ENCODE measurements at places on chromosomes 5 and 9.

- no peak for DNase-seq
These were observed 19.5 kb downstream of the MORN5 start for GRCh38 chr9:122179054-122179689.

DNA sequence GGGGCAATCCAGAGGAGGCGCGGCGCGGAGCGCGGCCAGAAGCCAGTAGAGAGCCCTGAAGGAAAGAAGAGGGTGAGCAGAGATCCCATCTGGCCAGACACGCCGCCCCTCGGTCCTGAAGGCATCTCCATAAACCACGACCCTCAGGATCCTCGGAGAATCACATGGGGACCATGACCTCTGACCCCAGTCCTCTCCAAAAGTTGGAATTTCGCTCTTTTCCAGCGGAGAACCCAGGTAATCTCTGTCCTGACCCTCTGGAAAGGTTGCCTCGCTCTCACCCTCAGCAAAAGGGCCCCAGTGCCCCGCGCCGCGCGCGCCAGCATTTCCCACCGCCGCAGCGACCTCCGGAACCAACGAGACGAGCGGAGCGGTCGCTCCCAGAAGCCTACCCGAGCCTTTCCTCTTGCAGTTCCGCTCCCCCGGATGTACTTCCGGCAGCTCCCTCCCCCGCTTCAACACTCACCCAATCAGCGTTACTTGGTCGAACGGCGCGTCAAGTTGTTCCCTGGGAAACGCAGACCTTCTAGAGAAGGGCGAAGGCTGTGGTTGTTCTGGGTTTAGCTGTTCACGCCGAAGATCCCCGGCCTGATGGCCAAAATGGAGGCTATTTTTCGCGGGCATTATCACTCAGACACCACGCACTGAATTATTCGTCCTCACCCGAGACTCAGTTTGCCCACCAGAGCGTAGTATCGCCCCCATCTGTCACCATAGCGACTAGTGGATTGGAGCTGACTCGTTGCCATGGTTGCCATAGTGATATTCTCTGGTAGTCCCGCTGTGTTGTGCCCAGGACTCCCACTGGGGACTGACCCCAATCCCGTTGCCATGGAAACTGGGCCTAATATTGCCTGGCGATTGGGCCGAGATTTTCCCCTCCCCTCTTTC lies at the start of gene STOML2:
STOML2 (minus strand) TSS at position 363 of the 891 bp plus-strand sequence; CDS start at position 326, 37 bp downstream.
- DNase-seq: peak; percentile 87

- no peak for DNase-seq
These were observed 704.4 kb upstream of the CDH9 start for GRCh38 chr5:27742805-27743204.

DNA sequence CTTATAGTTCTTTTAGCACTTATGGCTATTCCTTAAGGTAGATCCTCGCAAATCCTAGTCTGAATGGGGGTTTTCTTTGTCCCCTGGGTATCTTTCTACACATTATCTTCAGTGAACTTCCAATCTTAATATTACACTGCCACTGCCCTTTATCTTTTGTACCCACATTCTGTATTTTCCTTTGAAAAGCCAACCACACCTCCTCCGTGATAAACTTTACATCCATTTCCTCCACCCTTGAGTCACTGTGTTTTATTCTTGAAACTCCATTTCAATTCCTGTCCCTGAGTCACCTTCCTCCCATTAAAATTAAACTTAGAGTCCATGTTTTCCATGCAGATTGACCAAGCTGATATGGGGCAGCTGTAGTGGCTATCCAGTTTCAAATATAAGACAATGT lies 43.2 kb upstream of the RICTOR start:
- DNase-seq: no peak

DNA sequence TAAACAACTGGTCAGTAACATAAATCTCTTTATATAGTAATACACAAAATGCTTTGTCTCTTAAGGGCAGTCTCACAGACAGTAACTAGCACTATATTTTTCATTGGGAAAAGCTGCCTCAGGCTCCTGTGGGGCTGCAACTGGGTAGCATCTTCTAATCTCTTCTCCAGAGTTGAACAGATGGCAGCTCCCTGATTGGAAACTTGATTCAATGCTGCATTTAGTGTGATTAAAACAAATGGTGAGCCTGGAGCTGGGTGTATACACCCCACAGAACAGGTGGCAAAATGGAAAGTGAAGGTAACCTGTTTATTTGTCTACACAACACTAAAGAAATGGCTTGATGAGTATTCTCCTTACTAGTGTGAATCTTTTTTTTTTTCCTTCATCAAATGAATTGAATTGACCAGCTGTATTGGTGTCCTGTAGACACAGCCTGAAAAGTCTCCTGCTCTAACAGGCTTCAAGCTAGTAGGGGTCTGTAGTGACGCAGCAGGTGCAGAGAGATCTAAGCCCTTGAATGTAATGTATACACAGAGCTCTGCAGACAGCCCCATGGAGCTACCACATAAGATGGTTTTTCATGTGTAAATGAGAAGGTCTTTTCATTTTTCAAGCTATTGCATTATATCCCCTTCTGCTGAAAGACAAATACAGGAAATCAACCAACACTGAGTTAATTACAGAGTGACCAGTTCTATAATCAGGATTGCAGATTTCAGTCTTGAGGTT lies 43.3 kb downstream of the IZUMO3 start:
- DNase-seq: no peak

- DNase-seq: no peak
These were observed 4.0 kb downstream of the CSF1R start for GRCh38 chr5:150082374-150082773.
